Nephron progenitor cell (in vitro differentiated cells): ENCODE measurements at places on chromosomes 13 and 19.

DNA sequence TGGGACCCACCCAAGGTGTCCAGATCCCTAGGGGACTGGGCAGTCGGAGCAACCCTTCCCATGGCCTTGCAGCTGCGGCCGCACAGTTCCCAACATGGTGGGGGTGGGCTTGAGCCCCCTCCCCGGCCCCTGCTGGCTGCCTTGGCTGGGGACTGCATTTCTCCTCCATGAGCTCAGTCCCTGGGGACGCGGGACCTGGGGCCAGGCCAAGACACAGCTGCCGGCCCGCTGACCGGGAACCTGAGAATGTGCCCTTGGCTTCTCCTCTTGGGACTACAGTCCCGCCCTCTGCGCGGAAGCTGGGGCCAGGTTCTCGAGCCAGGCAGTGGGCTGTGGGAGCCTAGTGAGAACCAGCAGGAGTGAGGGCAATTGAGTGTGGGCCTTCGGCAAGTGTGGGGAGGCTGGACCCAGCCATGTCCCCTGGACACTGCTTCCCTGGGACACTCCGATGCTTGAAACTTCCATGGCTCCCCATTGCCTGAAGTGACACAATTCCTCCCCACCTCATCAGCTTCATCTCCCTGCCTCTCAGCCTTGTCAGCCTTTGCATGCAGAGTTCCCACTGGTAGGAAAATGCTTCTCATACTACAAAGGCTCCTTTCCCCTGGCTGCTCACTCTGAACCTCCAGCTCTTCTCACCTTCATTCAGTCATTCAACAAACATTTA lies 13.1 kb upstream of the NOTCH3 start:
- DNase-seq, result peak; percentile 46

- DNase-seq, result no peak
These were observed 26.5 kb downstream of the NUMBL start for GRCh38 chr19:40663695-40664692.

- peak; percentile 13 for DNase-seq
These were observed 583 bp downstream of the ZNF615 start for GRCh38 chr19:52007451-52007805.

GRCh38 chr13:96821381-96821780 lies 172.9 kb downstream of the OXGR1 start:
- no peak for DNase-seq

- no peak for DNase-seq
These were observed 41.9 kb downstream of the CDK8 start for GRCh38 chr13:26295812-26296211.

GRCh38 chr13:39688278-39688677 lies 32.8 kb downstream of the COG6 start:
- no peak for DNase-seq

- DNase-seq, result no peak
These were observed 124.0 kb upstream of the FNDC3A start for GRCh38 chr13:48851707-48852106.

DNA sequence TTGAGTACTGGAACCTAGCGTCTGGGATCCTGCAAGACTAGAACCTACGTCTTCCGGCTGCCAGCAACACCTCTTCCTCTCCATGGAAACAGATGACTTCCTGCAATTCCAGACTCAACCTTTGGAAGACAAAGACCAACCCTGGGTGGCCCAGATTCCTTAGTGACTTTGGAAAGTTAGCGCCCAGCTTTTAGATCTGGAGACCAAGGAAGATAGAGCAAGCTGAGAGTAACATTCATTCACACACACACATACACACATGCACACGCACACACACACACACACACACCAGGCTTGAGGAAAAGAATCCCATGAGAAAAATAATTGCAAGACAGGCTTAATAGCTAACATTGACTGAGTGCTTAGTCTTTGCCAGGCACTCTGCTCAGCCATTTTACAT lies 788.9 kb downstream of the UQCRFS1 start:
- no peak for DNase-seq

DNA sequence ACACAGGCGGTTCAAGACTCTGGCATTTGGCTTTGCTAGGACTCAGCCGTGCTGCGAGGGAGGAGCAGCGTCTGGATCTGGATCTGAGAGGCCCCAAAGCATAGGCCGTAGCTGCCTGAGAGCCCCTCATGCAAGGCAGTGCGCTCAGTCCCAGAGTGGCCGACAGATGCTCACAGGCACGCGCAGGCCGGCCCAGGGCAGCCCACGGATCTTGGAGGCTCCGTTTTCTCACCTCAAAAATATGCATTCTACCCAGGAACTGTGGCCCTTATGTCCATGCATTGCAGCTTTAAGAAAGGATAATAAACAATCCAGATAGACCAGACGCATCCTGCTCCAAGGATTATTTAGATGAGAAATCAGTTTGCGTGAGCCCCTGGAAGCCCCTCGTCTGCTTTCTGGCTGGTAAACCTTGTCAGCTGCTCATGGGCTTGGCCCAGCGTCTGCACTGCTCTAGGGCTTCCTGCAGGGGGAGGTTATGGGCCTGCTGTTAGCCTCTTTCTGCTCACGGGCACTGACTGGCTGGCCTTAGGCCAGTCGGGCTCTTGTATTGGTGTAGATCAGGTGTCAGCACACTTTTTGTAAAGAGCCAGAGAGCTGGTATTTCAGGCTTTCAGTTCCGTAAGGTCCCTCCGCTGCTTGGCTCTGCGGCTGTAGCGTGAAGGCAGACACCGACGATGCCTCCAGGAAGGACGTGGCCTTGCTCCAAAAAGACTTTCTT lies 24.2 kb downstream of the TEX29 start:
- DNase-seq, result peak; percentile 65

DNA sequence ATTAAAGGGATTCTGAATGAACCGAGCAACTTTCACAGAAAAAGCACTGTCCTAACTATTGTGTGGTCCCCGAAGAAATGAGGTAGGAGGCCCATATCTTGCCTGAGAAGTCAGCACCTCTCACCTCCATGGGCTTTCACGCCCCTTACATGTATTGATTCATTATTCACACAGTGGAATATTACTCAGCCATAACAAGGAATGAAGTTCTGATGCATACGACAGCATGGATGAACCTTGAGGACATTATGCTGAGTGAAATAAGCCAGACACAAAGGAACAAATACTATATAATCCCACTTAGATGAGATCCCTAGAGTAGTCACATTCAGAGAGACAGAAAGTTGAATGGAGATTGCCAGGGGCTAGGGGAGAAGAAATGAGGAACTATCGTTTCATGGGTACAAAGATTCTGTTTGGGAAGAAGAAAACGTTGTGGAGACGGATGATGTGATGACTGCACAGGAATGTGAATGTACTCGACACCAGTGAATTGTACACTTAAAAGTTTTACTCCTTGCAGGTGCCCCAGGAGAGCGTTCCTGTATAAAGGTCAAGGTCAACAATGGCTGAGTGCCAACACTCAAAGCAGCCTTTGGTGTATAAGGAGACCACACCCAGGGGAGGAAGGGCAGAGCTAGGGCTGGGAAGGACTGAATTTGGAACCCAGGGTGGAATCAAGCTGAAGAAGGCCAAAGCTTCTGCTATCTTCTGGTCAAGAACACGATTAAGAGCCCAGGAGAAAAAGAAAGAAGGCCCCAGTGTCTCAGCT lies 22.5 kb downstream of the ZIC5 start:
- no peak for DNase-seq

GRCh38 chr13:64272681-64273080 lies 2857.0 kb upstream of the PCDH20 start:
- DNase-seq, result no peak

GRCh38 chr13:23865906-23866305 lies 23.3 kb downstream of the MIPEP start:
- no peak for DNase-seq

- no peak for DNase-seq
These were observed 13.2 kb downstream of the PAF1 start for GRCh38 chr19:39377373-39378362.

DNA sequence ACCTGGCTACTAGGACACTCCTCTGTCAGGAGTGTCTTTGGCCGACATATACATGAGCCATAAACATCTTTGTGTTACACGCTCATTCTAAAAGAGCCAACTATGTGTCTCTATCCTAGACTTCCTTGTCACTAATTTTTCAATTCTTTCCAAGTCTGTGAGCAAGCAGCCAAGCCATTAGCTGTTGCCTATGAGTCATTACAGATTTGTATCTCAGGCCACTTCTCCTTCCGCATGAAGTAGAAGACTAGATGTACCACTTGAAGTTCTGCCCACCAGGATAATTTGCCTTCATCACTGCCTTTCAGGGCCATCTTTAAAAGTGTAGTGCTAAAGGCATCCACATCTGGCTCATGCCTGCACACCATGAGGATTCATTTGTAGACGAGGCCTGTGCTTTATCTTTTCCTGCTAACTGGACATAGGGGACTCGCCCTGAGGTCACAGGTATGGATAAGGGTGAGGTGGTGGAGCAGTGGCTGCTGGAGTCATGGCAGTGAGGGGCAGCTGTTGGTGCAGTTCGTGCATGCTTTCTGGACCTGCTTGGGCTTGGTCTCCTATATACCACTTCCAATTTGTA lies 126.1 kb upstream of the KL start:
- DNase-seq, result no peak

- no peak for DNase-seq
These were observed 5.1 kb downstream of the RAP2A start for GRCh38 chr13:97438856-97439595.

- DNase-seq, result no peak
These were observed 129.7 kb downstream of the SLC7A1 start for GRCh38 chr13:29465741-29466293.

GRCh38 chr13:83666141-83666540 lies 216.1 kb downstream of the SLITRK1 start:
- DNase-seq, result no peak

DNA sequence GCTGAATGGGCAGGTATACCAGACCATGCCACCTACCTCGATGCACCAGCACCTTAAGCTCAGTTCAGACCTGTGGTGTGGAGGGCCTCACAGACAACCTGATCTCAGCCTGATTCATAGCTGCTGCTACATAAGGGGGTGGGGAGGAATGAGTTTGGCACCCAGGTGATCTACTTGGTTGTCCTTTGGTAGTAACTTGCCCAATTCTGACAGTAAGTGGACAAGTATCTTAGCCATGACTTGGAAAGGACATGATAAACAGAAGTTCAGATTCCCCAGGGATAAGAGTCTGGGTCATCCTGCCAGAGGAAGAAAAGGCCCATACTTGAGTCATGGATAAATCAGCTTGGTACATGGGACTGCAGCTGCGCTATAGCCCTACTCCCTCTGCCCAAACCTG lies 28.4 kb upstream of the SOHLH2 start:
- no peak for DNase-seq

GRCh38 chr19:38654628-38655055 lies 7.2 kb downstream of the ACTN4 start:
- no peak for DNase-seq

DNA sequence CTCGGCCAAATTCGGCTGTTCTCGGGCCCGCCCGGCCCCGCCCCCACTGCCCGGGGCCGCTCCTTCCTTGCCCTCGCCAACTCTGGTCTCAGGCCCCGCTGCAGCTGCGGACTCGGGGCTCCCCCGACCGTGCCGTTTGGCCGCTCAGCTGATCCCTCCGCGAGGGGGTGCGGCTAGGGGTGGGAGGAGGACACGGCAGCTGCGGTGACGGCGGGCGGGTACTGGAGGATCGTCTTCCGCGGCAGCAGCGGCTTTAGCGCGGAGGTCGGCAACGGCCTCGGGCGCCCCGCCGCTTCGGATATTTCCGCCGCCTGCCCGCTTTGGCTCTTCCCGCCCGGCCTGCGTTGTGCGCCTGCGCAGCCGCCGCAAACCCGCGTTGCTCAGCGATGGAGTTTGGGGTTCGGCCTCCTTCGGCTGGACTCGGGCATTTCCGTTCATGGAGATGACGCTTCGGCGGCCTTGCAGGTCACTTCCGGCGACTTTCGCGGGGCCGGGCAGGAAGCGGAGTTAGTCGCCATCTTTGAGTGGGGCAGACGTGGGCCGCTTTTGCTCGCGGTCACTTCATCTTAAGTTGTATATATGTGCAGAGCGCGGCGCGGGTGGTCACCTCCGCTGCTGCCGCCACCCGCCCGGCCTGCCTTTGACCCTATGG lies 338 bp upstream of the UBE2M start:
- peak; percentile 100 for DNase-seq

- DNase-seq, result no peak
These were observed 20.4 kb downstream of the MPND start for GRCh38 chr19:4363571-4364304.

DNA sequence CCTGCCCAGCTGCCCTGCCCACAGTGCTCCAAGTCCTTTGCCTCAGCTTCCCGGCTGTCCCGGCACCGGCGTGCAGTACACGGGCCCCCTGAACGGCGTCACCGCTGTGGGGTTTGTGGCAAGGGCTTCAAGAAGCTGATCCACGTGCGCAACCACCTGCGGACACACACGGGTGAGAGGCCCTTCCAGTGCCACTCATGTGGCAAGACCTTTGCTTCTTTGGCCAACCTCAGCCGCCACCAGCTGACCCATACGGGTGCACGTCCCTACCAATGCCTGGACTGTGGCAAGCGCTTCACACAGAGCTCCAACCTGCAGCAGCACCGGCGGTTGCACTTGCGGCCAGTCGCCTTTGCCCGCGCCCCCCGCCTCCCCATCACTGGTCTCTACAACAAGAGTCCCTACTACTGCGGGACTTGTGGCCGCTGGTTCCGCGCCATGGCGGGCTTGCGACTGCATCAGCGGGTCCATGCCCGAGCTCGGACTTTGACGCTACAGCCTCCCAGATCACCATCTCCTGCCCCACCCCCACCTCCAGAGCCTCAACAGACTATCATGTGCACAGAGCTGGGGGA lies 5.7 kb downstream of the ZNF526 start:
- no peak for DNase-seq

- no peak for DNase-seq
These were observed 826 bp upstream of the C1QTNF9 start for GRCh38 chr13:24308488-24309020.

DNA sequence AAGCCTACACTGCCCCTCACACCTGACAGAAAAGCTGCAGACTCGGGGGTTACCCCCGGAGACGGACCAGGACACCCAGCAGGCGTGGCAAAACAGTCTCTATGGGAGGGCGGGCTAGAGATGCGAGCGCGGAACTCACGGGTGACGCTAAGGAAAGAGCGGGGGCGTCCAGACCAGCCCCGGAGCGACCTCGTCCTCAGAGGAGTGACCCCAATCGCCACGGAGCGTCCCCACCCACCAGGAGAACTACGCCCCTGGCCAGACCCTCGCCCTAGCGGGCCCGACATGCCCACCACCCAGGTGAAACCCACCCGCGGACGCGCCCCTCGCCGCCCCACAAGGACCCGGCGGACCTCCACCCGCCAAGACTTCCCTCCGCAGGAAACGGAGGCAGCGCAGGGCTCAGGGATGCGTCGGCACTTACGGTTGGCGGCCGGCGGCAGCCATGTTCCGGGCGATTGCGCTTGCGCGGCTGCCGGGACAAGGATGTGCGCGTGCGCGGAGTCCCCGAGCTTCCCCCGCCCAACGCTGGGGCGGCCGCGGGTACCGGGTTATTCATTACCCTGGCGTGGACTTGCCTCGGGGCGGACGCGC lies at the start of gene ZNF329:
TSS of gene ZNF329 (minus strand) at position 462 of the 594 bp plus-strand sequence. CDS start 21,286 bp downstream, outside the sequence.
- peak; percentile 91 for DNase-seq

DNA sequence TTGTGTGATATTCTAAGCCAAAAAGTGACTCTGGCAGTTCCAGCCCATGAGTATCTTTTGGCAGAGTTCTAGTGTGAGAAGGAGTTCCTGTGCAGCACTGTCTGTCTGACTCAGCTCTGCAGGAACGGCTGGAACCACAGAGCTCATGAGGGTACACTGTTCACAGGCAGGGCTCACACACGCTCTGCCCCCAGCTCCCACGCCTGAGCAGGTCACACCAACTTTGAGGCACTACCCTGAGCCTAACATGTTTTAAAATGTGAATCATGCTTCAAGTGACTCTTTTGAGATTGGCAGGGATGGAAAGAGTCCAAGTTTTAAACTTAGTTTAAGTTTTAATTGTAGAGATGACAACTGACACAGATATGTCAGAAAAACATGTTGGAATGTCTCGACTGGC lies 1203.3 kb downstream of the UQCRFS1 start:
- no peak for DNase-seq
